Inflammatory macrophage treated with lipopolysaccharide for 4 hours (primary cell): ENCODE measurements at places on chromosomes 11 and 22.

- no peak for DNase-seq
Observed at GRCh38 chr11:83933008-83933407, 646.8 kb upstream of the CCDC90B start.

DNA sequence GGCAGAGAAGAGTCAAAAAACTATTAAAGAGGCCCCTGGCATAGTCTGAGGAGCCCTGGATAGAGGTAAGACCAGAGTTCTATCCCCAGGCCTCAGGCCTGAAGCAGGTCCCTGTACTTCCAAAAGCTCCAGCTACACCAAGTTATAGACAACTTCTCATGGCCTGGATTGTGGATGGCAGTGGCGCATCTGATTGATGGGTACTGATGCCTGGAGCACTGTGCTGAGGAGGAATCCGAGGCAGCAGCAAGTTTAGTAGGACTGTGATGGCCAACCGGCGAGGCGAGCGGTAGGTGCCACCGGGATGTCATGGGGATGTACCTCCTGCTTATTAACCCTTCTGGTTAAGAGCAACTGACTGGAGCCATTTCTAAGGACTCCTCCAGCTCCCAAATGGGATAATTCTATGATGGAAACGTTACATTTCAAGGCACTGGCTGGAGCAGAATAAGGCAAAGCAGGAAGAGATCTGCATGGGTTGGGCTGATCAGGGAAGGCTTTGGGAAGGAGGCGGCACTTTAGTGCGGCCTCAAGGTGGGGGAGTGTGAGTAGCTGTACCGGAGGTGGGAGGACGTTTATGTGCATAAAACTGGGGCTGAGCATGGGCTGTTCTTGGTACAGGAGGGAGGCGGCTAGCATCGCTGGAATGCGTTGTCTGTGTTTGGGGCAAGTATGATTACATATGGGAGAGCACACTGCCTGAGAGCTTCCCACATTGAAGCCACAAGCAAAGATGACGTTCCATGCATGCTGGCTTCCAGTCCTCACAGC is 24.2 kb upstream of the JAM3 start:
- no peak for DNase-seq

DNA sequence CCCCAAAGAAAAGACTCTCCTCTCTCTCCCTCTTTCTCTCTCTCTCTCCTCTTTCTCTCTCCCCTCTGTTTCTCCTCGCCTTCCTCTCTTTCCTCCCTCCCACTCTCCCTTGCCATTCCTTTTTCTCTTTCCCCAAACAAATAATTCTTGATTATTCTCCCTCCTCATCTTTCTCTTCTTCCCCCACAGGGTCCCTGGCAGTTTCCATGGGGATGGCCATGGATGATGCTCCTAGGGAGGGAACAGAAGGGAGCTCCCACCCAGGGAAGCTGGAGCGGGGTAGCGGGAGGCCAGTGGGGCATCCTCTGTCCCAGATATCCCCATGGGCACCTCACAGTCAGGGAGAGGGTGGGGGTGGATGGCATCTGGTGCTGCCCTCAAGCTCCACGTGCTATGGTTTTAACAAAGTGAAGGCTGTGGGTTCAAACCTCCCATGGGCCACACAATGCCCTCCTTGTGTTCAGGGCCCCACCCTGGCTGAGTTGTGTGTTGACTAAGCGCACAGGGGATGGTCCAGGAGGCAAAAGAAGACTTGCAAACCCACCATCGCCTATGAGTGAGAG is 266.4 kb downstream of the BUD13 start:
- no peak for DNase-seq

- DNase-seq = no peak
Observed at GRCh38 chr22:34805771-34806170, 260.2 kb upstream of the ISX start.
